Stimulated activated CD4-positive, alpha-beta T cell treated with anti-CD3 and anti-CD28 coated beads, Interleukin-4, amount 100 ng/mL, for 1 hour (primary cell): ENCODE measurements at places on chromosomes 11 and 22.

DNA sequence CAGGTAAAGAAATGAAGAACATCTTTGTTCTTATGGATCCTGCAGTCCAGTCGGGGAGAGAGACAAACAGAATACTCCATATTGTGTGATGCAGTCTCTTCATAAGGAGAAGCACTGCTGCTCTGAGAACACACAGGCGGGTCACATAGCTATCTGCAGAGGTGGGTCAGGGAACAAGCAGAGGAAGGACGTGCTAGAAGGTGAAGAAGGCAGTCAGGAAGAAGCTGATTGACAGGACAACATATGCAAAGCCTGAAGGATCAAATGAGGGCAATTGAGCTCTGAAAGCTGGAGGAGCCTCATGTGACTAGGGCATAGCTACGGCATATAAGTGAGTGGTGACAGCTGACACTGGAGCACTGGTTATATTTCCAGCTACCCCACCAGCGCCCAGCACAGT, 122.5 kb downstream of the OPCML start:
- no peak for DNase-seq

DNA sequence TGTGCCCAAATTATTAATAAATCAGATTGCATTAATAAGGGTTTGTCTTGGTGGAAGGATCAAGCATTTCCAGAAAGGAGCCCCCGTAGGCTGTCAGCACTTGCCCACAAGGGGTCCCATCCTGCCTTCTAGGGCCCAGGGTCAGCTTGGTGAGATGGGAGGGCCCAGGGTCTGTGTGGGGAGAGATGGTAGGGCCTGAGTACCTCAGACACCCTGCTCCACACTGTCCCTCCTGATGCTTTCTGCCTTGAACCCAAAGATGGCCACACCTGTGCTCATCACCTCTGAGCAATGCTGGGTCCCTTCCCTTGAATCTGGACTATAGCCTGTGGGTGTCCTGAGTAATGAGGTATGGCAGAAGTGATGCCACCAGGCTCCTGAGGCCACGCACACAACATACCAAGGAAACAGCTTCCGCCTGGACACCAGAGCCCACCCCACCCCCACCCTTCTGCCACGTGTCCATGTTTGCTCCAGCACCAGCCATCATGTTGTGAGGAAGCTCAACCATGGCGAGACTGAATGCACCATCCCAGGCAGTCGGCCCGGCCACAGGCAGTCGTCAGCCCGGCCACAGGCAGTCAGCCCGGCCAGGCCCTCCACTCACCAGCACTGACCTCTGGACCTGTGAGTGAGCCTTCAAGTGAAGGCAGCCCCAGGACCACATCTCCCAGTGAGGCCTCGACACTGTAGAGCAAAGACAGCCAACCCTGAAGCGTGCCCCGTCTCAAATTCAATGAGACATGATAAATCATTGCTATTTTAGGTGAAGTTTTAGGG, 6.8 kb downstream of the BET1L start:
- DNase-seq: no peak

DNA sequence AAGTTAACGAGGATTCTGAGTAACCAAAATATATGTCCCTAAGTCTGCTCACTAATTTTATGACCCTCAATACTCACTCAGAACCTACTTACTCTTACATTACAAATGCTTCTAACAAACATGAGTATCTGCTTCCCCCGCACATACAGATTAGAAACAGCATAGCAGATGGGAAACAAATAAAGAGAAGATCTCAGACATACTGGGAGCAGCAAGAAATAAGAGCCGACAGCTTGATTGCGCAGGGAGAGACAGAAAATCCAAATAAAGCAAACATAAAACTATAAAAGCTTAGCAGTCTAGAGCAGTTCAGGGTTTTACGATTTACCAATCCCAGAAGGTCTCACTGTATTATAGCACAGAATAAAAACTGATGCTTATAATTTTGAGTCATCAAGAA, 89.1 kb upstream of the DBX1 start:
- DNase-seq: no peak

DNA sequence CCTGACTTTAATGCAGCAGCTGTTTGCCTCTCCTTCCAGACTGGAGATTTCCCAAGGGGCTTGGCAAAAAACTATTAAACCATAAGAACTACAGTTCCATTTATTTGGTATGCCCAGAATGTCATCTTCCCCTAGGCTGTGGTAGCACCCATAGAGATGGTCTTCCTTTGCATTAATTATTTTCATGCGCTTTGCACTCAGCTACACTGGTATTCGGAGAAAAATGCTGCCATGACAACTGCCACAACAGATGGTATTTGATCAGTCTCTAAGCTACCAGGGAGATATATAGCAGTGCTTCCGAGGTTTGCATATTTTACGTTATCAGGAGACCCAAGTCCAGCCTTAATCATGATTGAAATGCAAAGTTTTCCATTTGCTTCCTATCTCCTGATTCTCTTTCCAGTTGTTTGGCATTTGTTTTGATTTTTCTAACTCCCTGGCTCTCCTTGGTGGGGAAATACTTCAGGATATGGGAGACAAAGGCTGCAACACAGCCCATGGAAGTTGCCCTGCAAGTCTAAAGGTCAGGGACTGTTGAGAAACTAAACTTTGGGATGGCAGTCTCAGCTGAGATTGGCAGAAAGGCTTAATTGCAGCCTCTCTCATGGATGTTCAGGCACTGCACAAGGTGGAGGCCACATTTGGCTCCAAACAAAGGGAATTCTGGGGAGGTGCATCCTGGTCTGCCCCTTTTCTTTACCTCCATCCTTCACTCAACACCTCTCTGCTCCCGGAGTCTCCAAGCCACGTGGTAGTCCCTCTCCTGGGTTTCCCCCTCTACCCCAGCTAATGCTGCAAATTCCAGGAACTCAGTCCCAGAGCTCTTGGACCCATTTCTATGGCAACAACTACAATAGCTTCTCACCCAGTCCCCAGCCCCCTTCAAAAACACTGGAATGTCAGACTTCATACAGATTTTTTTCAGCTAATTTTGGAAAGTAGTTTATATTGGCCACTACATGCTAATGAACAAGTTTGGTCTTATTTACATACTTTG, 151.8 kb downstream of the NAV2 start:
- no peak for DNase-seq

DNA sequence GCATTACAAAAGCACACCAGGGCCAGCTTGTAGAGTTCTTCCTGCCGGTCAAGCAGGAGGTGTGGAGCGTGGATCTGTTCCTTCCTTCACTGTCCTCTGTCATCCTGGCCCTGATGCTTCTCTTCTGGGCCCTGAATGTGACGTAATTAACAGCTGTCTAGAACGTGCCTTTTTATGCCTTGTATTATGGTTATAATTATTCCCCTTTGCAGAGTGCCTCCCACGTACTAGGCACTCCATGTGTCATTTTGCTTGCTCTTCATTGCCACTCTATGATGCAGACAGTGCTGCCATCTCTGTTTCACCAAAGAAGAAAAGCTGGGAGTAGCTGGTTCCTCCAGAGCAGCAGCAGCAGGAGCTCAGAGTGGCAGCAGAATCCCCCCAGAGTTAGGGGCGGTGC, 132.1 kb upstream of the TTC12 start:
- DNase-seq: no peak

DNA sequence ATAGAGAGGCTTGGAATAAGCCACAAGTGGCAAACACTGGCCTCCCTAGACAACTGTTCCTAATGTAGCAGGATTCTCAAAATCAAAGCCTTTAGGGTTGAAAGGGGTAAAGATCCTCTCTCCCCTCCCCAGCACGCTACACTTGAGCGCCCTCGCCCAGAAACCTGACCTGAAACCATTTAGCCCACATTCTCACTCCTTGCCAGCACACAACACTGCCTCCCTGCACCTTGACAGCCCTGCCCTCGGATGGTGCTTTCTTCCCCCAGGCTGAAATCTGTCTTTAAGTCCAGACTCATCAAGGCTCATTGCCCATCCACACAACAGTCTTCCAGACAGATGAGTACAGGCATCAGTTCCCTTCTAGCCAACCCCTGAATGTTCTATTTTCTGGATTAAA, 26.5 kb downstream of the CWC15 start:
- DNase-seq: no peak

- no peak for DNase-seq
These were observed 34.1 kb upstream of the CALCA start for GRCh38 chr11:15006139-15006759.

DNA sequence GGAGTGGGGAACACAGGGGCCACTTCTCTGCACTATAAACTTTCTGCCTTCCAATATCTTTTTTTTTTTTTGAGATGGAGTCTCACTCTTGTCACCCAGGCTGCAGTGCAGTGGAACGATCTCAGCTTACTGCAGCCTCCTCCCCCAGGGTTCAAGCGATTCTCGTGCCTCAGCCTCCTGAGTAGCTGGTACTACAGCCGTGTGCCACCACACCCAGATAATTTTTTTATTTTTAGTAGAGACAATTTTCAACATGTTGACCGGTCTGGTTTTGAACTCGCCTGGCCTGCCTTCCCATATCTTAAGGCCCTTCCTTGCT, 1.7 kb downstream of the SLC3A2 start:
- DNase-seq: no peak

DNA sequence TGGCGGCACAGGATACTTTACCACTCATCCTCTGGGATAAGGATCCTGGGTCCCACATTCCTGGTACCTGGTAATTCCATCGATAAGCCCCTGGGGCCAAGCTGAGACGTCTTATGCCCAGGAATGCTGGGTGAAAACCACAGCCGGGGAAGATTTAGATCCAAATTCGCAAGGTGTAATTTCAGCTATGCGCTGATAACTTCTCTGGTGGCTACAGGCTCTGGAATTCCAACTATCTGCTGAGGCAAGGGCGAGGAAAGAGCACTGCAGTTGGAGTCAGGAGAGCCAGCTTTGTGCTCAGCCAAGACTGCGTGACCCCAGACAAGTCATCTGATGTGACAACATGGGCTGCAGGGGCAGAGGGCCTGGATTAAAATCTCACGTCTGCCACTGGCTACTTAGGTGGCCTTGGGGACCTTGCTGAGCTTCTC, 9.9 kb upstream of the MYEOV start:
- DNase-seq: no peak

GRCh38 chr11:65454311-65454695, 31.7 kb downstream of the NEAT1 start:
- no peak for DNase-seq

DNA sequence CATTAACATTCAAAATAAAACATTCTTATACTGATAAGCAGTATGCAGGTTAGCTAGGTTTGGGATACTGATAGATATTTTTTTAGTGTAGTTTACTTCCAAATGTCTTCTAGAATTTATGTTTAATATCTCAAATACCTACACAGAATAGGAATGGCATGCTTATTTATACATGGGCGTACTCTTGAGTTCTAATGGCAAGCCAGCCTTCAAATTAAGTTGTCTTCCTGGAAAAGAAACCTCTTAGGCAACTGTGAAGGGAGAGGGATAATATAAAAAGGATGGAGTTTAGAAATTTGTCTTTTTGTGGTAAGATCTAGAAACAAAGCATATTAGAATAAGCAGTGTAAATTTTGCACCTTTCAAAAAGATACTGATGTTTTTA, 65.4 kb downstream of the MTMR3 start:
- DNase-seq: no peak
